NCI-H1092 treated with DMSO at 0.1 percent for 48 hours (cell line): ENCODE measurements at places on chromosomes 16 and 17.

GRCh38 chr17:30344283-30345088 lies 10.6 kb upstream of the TMIGD1 start:
- peak; percentile 87 for DNase-seq

DNA sequence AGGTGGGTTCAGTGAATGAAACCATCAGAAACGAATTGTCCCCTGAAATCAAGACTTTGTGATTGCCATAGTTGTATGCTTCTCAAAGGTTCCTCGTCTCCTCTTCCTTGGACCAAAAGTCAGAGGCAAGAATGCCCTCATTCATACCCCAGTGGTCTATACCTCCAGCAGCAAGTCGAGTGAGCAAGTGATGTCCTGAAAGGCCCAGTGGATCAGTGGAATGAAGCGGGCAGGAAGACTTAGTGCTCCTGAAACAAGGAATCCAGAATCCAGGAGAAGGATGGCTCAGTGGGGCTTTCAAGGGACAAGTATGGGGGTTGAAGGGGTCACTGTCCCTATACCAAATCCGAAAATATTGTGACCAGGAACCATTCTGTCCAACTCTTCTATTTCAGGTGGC lies 5.3 kb upstream of the ERBB2 start:
- no peak for DNase-seq

DNA sequence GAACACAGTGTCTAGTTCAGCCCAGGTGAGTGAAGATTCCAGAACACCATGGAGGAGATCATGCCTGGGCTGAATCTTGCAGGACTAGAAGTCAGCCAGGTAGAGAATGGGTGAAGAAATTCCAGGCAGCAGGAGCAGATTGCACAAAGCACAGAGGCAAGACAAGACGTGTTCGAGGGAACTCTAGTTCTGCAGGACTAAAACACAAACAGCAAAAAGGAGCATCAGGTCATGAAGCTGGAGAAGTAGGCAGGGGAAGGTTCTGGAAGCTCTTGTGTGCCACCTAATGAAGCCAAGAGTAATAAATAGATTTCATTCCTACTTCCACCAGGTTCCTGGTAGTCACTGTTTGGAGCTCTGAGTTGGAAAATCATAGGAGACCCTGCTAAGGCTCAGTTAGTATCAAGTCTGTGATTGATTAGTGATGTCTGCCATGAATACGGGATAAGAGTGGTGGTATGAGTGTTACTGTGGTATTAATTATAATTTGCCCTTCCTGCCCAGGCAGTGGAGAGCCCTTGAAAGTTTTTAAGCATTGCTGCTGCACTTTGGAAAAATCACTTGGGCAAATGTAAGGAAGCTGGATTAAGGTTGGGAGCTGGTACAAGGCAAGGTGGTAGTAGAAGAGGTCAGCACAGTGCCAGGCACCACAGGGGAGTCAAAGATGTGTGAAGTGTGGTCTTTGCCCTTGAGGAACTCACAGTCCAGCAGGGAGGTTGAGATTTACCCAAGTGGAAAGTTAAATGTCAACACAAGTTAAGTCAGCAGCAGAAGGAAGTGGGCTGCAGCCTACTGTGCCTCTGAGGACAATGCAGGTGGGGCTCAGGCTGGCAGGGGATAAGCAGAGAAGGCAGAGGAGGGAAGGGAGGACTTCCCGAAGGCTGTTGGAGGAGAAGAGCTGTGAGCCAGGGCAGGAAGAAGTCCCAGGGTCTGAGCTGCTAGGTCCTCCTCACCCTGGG lies 13.5 kb upstream of the FOXN1 start:
- DNase-seq, result no peak

DNA sequence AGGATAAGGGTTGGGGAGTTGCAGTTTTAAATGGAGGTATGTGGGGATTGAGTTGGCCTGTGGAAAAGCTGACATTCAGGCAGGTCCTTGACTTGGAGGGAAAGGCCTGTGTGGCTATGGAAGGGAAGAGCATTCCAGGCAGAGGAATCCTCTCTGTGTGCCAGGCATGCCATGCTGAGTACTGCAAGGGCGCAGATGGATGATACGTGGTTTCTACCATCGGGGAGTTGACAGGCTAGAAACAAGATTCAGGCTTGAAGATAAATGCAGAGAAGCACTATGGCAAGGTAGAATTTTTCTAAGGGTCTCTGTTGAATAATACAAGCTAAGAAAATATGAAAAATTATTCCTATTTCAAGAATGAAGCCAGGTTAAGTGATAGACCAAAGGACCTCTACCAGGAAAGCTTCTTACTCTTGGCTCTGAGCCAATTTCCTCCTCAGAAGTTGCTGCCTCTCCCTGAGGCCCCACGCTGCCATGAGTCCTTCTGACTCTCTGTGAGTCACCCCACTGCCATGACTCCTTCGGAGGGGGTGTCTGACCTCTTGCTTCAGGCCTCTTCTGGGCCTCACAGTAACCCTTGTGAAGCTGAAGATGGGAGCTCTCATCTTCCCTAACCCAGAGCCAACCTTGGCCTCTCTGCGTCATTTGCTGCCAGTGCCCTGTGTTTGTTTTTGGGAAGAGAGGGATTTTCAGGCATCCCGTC lies 75.8 kb downstream of the WNT3 start:
- no peak for DNase-seq

DNA sequence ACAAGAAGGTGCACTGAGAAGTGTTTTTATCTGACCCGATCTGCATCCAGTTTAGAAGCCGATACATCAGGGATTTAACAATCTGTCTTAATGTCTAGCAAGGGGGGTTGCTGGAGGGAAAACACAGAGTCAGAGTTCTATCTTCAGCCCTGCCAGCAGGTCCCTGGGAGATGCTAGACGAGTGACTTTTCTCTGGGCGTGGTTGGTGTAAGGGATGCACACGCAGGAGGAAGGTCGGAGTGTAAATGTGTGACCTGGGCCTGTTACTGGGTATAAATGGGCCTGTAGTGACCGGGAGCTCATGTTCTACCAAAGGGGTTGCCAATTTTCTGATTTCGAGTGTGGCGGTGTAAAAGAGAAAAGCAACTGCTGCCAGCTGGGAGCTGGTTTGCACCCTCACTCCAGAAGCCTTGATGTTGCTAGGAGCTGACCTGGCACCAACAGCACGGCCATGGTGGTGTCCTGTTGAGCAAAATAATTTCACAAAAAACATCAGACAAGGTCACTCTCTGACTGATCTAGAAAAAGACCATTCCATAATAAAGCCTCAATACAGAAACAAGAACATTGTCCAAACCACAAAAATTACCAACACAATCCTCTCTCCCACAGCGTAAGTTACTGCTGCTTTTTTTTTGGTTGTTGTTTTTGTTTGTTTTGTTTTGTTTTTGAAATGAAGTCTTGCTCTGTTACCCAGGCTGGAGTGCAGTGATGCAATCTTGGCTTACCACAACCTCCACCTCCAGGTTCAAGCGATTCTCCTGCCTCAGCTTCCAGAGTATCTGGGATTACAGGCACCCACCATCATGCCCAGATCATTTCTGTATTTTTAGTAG lies 1.3 kb upstream of the KCTD13 start:
- DNase-seq, result peak; percentile 41

- no peak for DNase-seq
These were observed 21.1 kb downstream of the NPTX1 start for GRCh38 chr17:80455336-80455710.

- no peak for DNase-seq
These were observed 155.7 kb downstream of the CMIP start for GRCh38 chr16:81600275-81600674.

DNA sequence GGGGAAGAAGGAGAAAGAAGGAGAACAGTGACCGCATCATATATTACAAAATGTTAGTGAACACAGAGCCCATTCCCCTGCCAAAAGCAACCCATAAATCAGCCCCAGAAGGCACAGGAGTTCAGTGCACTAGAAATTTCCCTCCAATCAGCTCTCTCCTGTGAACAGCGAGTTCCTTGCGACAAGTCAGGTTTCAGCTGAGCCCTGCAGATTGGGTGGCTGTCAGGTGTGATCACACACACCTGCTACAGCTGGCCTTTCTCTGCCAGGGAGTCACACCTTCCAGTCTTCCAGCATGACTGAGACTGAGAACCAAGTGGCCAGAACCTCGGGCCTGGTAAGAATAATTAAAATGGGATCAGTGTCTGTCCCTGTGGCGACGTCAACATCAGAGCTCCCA lies 60.2 kb downstream of the SHISA9 start:
- no peak for DNase-seq

DNA sequence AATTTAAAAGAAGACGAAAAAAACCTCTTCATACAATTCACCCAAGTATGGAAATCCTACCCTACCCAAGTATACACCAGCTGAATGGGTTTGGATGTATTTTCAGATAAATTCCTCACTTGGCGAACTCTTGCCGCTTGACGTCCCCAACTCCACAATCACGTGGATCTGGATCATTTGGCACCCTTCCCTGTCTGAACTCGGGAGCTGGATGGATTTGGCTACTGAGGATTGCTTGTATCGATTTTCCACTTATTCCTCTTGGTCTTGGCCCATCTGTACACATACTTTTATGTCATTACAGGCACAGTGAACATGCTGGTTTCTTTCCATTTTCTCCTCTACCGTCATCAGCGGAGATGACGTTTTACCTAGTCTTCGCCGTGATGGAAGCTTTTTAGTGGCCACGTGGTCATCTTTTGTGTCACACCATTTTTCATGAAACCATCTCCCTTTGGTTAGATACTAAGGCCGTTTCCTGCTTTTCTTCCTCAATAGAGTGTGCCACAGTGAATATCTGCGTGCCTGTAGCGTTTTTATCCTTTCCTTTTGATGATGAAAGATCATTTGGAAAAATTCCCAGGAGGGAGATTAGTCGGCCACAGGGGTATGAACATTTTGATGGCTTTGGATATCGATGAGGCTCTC lies 47.1 kb downstream of the CMIP start:
- peak; percentile 87 for DNase-seq
